ENCODE measurements at places on chromosomes 12 and 14.
A peak's percentile ranks its signal among the peaks of the same experiment; 100 is the strongest.

GRCh38 chr12:117517219-117517739, 155.9 kb upstream of the NOS1 start:
- DNase-seq: no peak

GRCh38 chr14:95322651-95323050, 2.9 kb upstream of the CLMN start:
- DNase-seq: no peak

- no peak for DNase-seq
Measured at GRCh38 chr12:2177751-2178150, 125.0 kb downstream of the CACNA1C start.

DNA sequence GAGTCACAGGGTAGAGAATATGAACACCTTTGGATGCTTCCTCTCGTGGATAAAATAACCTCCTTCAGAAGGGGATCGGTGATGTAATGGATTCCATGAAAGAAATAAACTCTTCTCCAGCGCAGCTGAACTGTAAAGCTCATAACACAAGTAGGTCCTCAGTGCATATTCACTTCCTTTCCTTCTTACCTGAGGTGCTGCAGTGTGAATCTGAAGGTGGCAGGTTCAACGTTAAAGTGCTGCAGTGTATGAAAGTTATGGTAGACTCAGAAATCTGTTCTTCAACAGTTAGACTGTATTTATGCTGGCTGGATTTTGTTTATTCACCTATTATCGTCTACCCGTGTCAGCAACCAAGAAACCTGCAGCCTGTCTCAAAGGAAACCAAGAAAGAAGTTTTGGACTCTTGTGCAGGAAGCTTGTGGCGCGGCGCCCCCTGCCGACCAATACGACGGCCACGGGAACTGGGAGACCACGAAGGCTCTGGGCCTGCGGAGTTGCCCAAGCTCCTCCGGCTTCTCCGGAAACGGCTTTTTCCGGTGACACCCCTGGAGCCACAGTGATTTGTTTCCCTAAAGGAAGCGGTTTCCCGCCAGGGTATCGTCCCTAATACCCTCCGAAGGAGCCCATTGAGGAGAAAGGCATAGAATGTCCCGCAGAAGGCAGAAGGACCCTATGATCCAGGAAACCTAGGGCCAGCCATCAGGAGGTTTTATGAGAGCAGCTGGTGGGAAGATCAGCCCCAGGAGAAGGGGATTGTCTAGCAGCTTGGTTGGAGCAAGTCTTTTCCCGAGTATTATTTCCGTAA, 17.6 kb upstream of the RNASE3 start:
- peak; percentile 75 for DNase-seq

DNA sequence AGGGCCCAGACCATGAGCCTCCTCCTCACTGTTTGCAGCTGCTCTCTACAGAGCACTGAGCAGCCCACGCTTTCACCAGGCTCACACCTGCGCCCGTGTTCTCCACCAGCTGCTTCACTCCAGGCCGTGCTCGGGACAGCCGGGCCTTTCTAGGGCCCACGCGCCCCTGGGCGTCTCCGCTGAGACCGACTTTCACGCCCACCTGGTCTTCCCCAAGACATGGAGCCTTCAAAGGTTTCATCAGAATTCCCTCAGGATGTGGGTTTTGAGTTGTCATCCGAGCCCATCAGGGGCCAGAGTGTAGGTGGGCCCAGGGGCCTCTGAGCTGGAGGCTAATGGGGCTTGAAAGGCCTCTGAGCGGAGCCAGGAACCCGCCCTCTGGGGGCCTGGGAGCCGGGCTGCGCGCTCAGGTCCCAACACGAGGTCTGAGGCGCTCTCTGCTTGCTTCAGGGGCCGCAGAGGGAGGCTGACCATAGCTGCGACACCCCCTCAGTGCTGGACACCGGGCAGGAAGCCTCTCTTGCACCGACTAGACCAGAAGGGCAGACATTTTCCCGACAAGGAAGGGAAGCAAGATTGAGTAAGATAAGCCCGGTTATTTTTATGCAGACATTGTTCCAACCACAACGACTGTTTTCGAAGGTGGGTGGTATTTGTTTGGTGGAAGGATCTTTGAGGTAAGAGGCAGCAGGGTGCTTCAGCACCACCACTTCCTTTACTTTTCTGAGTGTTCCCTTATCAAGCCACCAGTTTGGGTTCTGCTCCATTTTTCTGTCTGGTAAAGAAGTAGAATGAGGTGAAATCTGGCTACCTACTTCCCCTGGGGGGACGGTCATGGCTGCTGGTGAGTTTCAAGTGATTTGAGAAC, 125.0 kb upstream of the FUT8 start:
- no peak for DNase-seq

GRCh38 chr12:52307836-52308805, 13.1 kb downstream of the KRT83 start:
- peak; percentile 45 for DNase-seq

- DNase-seq: no peak
Measured at GRCh38 chr12:103441437-103442181, 54.2 kb downstream of the C12orf42 start.

GRCh38 chr14:60094306-60094897, 2.7 kb downstream of the PCNX4 start:
- DNase-seq: peak; percentile 79

DNA sequence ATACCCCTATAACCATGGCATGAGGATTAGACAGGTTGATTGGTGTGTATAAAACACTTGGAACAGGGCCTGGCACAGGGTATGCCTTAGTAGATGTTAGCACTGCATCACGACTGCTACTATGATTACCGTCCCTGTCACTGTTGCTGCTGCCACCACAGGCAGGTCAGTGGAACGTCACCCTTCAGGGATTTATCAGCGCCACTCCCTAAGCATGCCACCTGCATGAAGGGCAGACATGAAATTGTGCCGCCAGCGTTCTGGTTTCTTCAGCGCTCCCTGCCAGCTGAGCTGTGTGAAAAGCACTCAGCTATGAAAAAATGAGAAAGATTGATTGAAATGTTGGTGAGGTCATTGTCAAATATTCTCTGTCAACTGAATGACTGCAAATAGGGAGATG, 477.0 kb downstream of the DPF3 start:
- no peak for DNase-seq

DNA sequence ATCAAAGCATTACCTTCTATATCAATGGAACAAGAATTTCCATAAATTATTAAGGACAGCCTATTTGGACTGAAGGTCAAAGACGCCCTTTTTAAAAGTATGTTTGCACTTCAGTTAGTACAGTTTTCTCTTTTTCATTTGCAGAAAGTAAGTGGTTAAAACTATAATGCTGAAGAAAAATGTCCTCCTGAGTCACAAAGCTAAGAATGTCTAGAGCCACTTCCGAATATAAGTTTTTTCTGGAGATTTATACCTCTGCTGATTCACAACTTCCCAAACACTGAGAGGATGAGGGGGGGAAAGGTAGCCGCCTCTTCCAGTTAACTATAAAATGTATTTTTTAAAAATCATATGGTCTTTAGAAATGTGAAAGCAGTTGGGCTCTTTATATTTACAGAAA, 84.9 kb downstream of the DUSP6 start:
- DNase-seq: peak; percentile 62

GRCh38 chr12:56213878-56214277, 7.8 kb downstream of the RNF41 start:
- no peak for DNase-seq

GRCh38 chr14:53106768-53107167, 46.4 kb downstream of the DDHD1 start:
- no peak for DNase-seq

GRCh38 chr12:48937170-48937569, 11.9 kb upstream of the FKBP11 start:
- DNase-seq: no peak

- peak; percentile 13 for DNase-seq
Measured at GRCh38 chr12:70724444-70724843, 87.2 kb upstream of the PTPRB start.

- DNase-seq: peak; percentile 33
Measured at GRCh38 chr12:48489012-48489411, 6.7 kb downstream of the C12orf54 start.

- peak; percentile 5 for DNase-seq
Measured at GRCh38 chr14:57918791-57919190, 52.9 kb upstream of the SLC35F4 start.

GRCh38 chr14:101875727-101876554, 88.4 kb upstream of the DYNC1H1 start:
- no peak for DNase-seq

GRCh38 chr14:23005451-23006187, 4.3 kb downstream of the C14orf93 start:
- peak; percentile 50 for DNase-seq

- DNase-seq: no peak
Measured at GRCh38 chr12:26054383-26054782, 70.5 kb downstream of the BHLHE41 start.

GRCh38 chr12:30822385-30823155, 67.8 kb upstream of the CAPRIN2 start:
- DNase-seq: peak; percentile 59

DNA sequence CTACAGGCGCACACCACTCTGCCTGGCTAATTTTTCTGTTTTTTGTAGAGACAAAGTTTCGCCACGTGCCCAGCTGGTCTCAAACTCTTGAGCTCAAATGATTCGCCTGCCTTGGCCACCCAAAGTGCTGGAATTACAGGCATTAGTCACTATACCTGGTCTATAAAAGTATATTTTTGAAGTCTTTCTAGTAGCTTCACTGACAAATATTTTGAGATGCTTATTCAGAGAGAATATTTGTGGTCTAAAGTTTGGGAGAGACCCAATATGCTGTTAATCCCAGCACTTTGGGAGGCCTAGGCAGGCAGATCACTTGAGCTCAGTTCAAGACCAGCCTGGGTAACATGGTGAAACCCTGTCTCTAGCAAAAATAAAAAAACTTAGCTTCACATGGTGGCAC, 22.0 kb upstream of the PPP1R12A start:
- DNase-seq: peak; percentile 61

Data from fibroblast of skin of right biceps (primary cell).